Neural crest cell (in vitro differentiated cells): ENCODE measurements at places on chromosomes 4 and X. TPM values are rescaled to one million over a fixed set of nuclear protein-coding genes. Genes with fewer than 3 reads are reported as not detected.

SEPTIN6 gene
- 39.4 and 44.2 TPM in 2 replicates for total RNA-seq

QRFPR gene
- 0.41 and 0.51 TPM in 2 replicates for total RNA-seq

IQCM gene
- not detected in 2 replicates for total RNA-seq

NEUROG2 gene
- 4.1 and 4.2 TPM in 2 replicates for total RNA-seq

MFAP3L gene
- total RNA-seq = 1.7 and 2.8 TPM in 2 replicates

BBS7 gene
- 26.4 and 26.9 TPM in 2 replicates for total RNA-seq

LETM1 gene
- 59.5 and 60.6 TPM in 2 replicates for total RNA-seq

TEX13C gene
- total RNA-seq = not detected in 2 replicates

DNA sequence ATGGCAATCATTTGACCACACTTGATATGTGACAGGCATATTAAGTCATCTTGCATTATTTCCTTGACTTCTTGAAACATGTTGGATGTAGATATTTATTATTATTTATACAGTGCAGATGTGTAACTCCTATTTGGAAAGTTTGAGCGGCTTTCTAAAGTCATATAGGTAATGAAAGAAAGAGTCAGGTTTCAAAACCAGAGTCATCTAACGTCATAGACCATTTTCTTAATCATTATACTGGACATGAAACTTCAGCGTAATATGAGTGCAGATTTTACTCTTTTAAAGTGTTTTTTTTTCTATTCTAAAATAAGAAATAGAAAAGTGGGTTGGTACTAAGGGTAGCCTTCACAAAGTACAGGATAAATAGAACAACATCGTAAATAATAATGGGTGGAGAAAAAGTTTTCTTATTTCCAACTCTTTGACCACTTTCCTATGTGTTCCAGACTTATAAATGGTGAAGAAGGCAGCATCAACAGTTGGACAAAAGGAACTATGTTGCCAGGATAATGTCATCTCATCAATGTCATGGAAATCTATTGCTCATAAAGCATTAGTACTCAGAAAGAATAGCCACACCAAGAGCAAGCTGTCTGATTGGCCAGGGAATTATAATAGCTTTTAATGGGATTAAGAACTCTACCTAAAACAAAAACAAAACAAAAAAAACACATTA is 108.0 kb upstream of the PCDH18 start:
- DNase-seq = no peak

DNA sequence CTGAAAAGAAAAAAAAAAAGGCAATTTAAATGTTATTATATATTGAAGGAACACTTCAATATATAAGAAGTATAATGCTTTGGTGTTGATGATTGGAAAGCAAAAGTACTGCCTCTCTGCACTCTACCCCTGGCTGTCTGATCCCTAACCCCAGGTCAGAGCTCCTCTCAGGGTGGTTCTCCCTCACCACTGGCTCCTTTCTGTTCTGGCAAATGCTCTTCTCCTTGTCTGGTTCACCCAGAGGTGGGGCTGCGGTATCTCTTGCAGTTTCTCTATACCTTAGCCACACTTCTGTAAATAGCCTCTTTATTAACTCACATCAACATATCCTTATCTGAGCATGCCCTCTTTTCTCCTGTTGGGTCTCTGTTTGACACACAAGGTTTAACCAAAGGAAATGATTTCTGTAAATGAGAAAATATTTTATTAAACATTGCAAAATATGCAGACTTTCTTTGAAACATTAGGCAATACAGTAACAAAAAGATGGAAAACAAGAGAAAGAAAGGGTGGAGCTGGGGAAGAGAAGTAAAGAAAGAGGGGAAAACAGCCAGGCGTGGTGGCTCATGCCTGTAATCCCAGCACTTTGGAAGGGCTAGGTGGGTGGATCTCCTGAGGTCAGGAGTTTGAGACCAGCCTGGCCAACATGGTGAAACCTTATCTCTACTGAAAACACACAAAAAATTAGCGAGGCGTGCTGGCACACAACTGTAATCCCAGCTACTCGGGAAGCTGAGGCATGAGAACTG is 45.7 kb downstream of the ING2 start:
- no peak for DNase-seq

DNA sequence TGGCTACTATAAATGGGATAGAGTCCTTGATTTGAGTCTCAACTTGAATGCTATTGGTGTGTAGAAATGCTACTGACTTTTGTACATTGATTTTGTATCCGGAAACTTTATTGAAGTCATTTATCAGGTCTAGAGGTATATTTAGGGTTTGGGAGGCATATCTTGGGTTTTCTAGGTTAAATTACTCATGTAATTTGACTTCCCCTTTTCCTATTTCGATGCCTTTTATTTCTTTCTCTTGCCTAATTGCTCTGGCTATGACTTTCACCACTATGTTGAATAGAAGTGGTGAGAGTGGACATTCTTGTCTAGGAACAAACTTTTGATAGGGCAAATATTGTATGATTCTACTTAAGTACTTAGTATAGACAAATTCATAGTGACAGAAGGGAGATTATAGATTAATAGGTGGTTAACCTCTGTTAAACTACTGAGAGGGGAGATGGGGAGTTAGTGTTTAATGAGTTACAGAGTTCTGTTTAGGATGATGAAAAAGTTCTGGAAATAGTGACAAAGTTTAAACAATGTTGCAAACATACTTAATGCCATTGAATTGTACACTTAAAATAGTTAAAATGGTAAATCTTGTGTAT is 22.8 kb upstream of the HSPA4L start:
- DNase-seq = no peak

DNA sequence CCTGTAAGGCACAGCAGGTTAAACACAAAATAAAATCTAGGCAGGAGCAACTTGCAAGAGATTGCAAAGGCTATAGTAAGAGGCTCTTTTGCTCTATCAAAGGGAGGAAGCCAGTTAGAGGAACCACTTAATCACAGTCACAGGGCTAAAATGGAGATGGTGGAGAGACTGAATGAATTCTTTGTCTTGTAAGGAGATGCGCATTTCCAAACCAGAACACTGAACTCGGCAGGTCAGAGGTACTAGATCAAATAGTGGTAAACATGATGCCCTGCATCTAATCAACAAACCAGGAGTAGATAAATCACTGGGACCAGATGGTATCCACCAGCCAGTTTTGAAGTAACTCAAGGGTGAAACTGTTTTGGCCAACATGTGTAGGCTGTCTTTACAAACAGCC is 55.8 kb downstream of the GPC4 start:
- no peak for DNase-seq

GRCh38 chrX:82945332-82945731 is 562.8 kb upstream of the POU3F4 start:
- DNase-seq = no peak

DNA sequence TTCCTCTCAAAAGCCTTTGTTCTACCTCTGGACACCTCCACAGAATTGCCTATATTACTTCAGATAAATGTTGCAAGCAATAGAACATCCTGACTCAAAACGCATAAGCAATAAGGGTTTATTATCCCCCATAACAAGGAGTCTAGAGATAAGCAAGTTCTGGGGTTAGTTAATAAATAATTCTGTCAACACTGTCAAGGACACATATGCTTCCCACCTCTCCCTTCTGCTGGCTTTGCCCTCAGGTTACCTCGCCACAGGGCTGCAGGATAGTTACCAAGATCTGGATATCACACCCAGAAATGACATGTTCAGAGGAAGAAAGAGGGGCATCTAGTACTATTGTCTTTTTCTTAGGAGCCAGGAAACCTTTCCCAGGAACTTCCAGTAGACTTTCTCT is 14.0 kb upstream of the DUSP21 start:
- no peak for DNase-seq

DNA sequence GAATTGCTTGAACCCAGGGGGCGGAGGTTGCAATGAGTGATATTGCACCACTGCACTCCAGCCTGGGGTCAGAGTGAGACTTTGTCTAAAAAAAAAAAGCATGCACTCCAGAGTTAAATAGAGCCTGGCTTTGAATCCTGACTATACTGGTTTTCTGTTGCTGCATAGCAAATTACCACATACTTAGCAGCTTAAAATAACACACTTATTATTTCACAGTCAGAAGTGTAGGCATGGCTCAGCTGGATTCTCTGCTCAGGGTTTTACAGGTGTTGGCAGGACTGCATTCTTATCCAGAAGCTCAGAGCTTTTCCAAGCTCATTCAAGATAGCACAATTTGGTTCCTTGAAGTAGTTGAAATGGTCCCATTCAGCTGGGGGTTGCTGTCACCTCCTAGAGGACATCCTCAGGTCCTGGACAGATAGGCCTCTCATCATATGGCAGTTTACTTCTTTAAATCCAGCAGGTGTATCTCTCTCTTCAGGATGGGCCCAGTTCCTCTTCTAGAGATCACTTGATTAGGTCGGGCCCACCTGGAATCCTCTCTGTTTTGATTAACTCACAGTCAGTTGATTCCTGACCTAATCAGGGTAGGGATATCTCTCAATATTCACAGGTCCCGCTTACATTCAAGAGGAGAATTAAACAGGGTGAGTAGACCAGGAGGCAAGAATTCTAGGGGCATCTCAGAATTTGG is 26.8 kb downstream of the DOCK11 start:
- DNase-seq = no peak

DNA sequence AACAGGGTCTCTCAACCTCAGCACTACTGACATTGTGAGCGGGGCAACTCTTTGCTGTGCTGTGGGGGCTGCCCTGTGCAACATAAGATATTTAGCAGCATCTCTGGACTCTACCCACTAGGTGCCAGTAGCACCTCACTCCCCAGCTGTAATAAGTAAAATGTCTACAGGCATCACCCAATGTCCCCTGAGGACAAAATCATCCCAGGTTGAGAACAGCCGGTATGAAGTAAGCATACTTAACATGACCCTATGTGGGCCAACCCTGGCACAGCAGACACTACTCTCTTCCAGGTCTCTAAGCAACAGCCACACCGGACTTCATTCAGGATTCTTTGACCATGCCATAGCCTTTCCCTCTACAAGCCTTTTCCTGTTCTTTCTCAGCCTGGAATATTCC is 10.5 kb upstream of the MGST2 start:
- no peak for DNase-seq

DNA sequence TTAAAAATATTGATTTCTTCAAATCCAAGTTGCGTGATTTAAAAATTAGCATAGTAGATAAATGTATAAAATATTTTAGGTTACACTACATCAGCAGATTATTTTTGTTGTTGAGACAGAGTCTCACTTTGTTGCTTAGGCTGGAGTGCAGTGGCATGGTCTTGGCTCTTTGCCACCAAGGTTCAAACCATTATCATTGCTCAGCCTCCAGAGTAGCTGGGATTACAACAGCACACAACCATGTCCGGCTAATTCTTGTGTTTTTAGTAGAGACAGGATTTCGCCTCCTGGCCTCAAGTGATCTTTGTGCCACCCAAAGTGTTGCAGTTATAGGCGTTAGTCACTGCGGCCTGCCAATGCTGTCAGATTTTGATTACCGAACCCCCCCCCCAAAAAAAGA is 1390.5 kb upstream of the TENM3 start:
- no peak for DNase-seq

DNA sequence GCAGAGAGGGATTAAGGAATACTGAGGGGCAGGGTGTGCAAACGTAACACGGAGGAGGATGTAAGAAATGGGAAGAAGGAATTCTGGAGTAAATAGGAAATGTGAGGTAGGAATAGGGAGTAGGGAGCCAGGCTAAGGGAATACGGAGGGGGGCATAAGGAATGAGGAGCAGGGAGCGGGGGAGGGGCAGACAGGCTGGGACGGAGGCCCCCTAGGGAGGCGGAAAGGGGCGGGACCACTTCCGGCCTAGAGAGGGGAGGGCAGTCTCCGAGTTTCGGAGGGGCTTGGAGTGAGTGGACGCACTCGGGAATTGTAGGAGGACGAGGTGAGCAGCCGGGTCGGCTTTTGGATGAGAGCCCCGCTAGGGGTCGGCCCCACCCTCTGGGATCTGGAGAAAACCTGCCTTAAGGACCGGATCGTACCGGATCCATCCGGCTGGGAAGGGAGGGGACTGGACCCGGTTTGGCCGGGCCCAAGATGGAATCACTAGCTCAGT is 612 bp downstream of the MAGED2 start:
- DNase-seq = peak; percentile 57

DNA sequence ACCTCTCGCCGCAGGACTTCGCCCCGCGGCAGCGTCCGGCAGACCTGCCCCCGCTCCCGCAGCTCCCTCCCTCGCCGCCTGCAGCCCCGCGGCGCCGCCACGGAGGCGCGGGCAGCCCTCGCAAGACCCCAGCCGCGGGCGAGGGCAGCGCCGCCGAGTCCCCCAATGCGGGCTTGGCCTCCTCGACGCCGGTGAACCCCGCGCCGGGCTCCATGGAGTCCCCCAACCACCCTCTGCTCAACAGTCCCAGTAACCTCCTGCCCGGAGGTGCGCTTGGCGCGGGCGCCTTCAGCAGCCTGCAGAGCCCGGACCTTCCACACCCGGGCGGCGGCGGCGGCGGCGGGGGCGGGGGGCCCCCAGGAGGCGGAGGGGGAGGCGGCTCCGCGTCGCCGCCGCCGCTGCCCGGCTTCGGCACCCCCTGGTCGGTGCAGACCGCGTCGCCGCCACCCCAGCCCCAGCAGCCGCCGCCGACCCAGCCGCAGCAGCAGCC is 1.2 kb downstream of the CPEB2 start:
- DNase-seq = peak; percentile 37

DNA sequence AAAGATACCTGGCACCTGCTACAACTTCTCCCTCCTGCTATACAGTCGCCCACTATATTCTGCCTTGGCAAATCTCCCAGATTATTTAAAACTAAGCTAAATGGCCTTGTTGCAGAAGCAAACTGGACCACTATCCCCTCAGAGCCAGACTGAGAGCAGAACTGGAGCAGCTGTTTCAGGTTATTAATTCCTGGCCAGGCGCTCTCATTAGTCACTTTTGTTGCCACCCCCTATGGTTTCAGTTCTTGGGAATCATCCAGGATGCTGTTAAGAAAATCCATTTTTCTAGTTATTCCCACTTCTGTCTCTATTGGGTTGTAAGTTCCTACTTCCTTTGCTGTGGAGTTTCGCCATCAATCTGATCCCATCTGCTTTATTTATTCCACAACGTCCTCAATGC is 30.1 kb downstream of the ADGRA3 start:
- no peak for DNase-seq

DNA sequence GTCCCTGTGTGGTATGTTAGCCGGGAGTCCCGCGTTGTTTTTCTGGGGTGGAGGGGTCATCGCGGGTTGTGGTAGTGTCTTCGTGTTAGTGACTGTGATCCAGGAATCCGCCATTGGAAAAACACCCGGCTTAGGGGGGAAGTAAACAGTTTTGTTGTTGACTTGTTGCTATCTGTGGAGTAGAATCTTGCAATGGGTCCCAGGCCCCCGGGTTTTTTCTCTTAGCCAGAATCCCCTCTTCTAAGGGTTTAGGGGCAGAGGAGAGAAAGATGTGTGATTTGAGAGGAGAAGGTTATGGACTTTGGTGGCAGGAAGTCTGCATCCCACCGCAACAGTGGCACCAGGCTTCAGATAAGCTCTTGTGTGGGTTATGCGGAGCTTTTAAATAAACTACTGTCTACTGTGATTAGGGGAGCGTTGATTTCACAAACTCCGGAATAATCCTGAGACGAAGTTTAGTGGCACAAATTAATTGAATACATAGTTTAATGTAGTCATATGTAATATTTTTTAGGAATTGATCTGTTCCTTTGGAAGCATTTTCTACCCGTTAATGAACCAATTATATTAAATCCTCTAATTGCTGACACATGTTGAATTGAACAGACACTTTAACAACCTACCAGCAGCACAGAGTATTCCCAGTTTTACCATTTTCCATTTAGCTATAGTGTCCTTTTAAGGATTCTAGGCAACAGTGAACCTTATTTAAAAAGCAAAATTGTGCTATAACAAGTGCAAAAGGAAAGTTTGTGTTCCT is 1.4 kb downstream of the DDX3X start:
- DNase-seq = no peak

- DNase-seq = no peak
Measured at GRCh38 chr4:172547724-172548123, 620.9 kb upstream of the GALNT7 start.

GRCh38 chr4:135365065-135365464 is 1163.5 kb upstream of the PABPC4L start:
- no peak for DNase-seq
